GM12891 (cell line): ENCODE measurements at places on chromosomes 6 and 20.

GRCh38 chr20:4574356-4574690 lies 147.4 kb upstream of the PRND start:
- DNase-seq = no peak

DNA sequence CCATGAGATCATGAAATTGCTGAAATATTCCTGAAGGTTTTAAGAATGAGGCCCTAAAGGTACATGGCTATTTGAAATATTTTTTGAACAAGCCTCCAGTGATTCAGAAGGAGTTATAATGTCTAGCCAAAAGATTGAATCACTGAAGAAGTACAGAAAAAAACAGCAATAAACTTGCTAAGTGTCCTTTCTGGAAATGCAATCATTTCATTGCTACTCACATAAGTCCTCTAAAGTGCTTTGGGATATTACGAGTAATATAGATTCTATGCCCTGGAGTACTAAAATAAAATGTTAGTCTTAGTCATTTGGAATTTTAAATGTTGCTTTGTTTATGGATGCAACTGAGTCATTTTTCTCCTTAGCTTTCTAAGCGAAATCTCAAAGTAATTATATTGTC lies 32.7 kb downstream of the CENPW start:
- no peak for DNase-seq

- DNase-seq = no peak
Measured at GRCh38 chr20:38728191-38728781, 4.0 kb downstream of the SLC32A1 start.

DNA sequence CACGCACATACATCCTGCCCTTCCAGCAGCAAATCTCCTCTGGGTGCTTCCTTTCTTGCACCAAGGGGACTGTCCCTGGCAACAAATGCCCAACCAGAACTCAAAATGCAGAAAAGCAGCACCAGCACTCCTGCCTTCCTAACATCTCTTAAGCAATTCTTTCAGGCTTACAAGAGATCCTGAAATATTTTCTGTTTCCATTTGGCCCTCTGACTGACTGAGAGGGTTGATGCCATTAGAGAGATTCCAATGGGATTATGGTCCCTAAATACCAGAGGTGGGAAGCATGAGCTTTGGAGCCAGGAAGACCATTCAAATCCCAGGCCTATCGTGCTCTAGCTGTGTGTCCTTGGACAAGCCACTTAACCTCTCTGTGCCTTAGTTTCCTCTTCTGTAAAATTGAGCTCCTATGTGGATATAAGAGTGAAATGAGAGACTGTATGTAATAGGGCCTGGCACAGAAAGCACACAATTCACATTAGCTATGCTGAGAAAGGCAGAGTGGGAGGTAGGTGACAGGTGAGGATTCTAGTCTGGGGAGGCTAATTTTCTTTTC lies 56.8 kb downstream of the PRDM1 start:
- DNase-seq = no peak

- no peak for DNase-seq
Measured at GRCh38 chr6:136762022-136762975, 30.0 kb downstream of the MAP3K5 start.

DNA sequence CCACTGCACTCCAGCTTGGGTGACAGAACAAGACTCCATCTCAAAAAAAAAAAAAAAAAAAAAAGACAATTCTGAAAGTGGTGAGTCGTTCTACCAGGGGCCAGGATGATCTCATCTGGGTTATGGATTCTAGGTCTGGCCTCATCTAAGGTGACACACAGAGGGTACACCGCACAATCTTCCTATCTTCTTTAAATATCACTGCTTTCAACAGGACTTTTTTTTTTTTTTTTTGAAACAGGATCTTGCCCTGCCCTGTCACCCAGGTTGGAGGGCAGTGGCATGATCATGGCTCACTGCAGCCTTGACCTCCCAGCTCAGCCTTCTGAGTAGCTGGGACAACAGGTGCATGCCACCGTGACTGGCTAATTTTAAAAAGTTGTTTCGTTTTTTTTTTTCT lies 67.7 kb downstream of the SLC16A10 start:
- no peak for DNase-seq

- no peak for DNase-seq
Measured at GRCh38 chr6:150740453-150740852, 125.0 kb upstream of the MTHFD1L start.

GRCh38 chr6:25442898-25443297 lies 163.7 kb downstream of the CARMIL1 start:
- DNase-seq = no peak

- no peak for DNase-seq
Measured at GRCh38 chr6:132028029-132028428, 76.9 kb upstream of the CCN2 start.

- no peak for DNase-seq
Measured at GRCh38 chr20:37007898-37008649, 56.6 kb upstream of the SAMHD1 start.

DNA sequence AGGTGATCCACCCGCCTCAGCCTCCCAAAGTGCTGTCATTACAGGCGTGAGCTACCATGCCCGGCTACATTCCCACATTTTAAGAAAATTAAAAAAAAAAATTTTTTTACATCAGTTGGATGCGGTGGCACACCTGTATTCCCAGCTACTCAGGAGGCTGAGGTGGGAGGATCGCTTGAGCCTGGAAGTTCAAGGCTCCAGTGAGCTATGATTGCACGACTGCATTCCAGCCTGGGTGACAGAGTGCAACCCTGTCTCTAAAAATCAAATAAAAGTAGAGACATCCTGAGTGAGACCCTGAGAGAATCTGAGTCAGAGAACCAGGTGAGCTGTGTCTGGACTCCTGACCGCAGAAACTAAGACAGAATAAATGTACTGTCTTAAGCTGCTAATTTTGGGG lies 38.8 kb downstream of the PIM1 start:
- DNase-seq = no peak

- DNase-seq = no peak
Measured at GRCh38 chr6:112205427-112206109, 48.8 kb downstream of the LAMA4 start.

DNA sequence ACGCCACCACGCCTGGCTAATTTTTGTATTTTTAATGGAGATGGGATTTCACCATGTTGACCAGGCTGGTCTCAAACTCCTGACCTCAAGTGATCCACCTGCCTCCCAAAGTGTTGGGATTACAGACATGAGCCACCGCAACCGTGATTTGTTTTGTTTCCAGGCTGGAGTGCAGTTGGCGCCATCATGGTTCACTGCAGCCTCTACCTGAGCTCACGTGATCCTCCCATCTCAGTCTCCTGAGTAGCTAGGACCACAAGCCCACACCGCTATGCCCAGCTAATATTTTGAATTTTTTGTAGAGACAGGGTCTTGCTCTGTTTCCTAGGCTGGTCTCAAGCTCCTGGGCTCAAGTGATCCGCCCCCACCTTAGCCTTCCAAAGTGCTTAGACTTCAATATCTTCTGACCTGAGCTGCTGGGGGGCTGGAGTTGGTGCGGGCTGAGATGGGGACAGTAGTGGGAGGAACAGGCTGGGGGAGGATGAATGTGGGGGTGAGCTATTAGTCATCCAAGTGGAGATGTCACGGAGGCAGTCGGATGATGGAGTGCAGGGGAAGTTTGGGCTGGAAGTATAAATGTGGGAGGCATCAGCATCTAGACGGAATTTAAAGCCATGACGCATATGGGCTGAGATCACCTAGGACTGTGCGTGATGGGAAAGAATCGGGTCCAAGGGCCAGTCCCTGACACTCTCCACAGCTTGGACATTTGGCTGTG lies 23.1 kb upstream of the ZMYND8 start:
- no peak for DNase-seq

DNA sequence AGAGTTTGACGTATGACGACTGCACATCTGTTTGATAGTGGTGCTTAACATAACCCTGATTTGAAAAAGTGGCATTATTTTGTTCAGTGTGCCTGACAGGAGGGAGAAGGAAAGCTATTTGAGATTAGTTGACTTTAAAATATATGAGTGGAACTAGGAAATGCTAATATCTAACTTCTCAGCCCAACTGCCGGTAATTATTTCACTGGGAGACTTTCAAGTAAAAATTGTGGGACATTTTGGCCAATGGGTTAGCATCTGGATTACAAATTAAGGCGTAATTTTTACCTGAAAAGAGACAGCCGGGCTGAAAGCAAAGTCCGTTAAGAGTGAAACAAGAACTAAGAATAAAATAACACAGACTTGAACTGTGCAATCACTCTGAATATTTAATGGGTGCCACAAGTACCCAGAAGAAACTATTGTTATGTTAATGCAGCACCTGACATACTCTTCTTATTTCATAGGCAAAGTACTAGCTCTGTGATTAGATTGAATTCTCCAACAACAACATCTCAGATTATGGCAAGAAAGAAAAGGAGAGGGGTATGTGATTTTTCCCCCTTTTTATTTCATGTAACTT lies 2.0 kb downstream of the HEY2 start:
- DNase-seq = no peak

DNA sequence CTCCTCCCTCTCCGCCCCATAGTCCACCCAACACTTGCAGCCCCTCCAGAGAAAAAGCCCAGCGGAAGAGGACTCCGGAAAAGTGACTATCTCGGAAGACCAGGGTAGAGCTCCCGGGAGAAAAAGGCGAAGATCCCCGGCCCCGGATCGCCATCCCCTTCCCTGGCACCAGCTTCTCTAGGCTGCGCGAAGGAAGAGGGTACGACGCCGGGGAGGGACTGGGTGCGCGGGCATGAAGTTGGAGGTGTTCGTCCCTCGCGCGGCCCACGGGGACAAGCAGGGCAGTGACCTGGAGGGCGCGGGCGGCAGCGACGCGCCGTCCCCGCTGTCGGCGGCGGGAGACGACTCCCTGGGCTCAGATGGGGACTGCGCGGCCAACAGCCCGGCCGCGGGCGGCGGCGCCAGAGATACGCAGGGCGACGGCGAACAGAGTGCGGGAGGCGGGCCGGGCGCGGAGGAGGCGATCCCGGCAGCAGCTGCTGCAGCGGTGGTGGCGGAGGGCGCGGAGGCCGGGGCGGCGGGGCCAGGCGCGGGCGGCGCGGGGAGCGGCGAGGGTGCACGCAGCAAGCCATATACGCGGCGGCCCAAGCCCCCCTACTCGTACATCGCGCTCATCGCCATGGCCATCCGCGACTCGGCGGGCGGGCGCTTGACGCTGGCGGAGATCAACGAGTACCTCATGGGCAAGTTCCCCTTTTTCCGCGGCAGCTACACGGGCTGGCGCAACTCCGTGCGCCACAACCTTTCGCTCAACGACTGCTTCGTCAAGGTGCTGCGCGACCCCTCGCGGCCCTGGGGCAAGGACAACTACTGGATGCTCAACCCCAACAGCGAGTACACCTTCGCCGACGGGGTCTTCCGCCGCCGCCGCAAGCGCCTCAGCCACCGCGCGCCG lies 822 bp downstream of the FOXQ1 start:
- DNase-seq = no peak

- DNase-seq = no peak
Measured at GRCh38 chr6:157954150-157955117, 27.2 kb upstream of the SYNJ2 start.

GRCh38 chr20:51923633-51924032 lies 121.3 kb upstream of the SALL4 start:
- DNase-seq = no peak

DNA sequence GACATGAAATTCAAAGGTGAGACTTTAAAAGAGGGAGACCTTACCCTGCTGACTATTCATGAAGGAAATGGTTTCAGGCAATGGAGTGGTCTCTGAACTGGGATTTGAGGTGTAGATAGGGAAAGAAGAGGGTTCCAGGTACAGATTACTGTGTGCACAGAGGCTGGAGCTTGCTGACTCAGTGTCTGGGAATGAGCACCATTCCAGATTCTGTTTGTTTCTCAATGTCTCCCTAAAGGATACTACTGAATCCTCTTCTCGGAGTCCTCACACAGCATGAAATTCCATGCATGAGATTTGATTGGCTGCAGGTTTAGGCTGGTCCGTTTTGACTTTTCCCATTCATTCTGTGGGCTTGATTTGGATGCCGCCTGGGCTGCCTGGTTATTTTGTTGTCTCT lies 49.0 kb downstream of the PPP1R14C start:
- no peak for DNase-seq

DNA sequence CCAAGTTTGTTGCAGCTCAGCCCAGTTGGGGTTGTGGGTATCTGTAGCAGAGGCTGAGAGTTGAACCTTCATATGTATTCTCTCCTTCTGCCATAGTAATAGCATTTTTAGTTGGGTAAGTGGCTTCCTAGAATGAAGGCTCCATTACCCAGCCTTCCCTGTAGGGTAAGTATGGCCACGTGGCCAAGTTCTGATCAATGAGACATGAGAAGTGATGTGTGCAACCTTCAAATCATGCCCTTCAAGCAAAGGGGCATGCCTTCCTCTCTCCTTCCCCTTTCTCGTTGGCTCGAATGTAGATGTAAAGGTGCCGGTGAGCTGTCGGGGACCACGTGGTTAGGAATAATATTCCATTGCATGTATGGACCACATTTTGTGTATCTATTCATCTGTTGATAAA lies 12.7 kb upstream of the TRAF3IP2 start:
- no peak for DNase-seq

GRCh38 chr6:16168858-16169257 lies 40.0 kb downstream of the MYLIP start:
- no peak for DNase-seq

GRCh38 chr6:5706124-5707033 lies 300.3 kb downstream of the NRN1 start:
- DNase-seq = no peak

- no peak for DNase-seq
Measured at GRCh38 chr20:64025826-64026412, 10.1 kb upstream of the C20orf204 start.

GRCh38 chr6:36263390-36264000 lies 6.4 kb upstream of the PNPLA1 start:
- DNase-seq = no peak

- no peak for DNase-seq
Measured at GRCh38 chr6:34386316-34387137, 5.9 kb downstream of the NUDT3 start.

DNA sequence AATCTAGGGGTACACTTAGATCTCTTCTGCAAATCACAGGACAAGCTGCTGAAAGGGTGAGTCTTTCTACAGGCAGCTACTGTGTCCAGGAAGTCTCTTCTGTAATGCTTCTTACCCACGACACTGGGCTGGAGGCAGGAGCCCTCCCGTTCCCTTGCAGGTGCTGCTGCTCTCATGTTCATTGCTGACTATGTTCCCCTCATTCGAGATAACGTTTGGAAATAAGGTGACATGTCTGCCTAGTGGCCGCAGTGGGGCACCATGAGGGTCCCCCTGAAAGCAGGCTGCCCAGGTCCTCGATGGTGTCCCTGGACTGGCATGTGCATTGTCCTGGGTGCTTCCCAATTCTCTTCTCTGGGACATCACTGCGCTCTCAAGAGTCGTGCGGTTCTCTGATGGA lies 74.7 kb downstream of the SYNJ2 start:
- no peak for DNase-seq

GRCh38 chr6:109445382-109445781 lies 4.9 kb downstream of the SMPD2 start:
- no peak for DNase-seq

DNA sequence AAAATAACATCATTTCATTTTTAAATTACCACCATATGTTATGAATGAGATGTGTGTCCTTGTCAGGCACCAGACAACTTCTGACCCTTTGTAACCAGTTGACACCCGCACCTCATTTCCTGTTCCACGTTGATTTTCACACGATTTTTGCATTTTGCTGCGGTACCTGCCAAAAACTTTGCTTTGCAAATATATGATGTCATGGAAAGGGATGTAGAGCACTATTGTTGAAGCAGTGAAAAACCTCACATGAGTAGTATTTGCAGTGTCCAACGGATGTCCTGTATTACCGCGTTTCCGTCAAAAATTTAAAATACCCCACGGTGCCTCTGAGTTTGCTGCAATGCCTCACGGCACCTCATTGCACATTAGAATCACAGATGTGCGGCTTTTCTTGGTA lies 115.6 kb downstream of the MTHFD1L start:
- no peak for DNase-seq

GRCh38 chr6:134882426-134883038 lies 67.4 kb downstream of the ALDH8A1 start:
- no peak for DNase-seq
